Stimulated activated CD4-positive, alpha-beta T cell treated with anti-CD3 and anti-CD28 coated beads, Interleukin-15, amount 100 ng/mL, for 1 hour (primary cell): ENCODE measurements at places on chromosomes 2 and 18.

GRCh38 chr2:22281033-22281432 lies 1103.9 kb upstream of the KLHL29 start:
- no peak for DNase-seq

GRCh38 chr2:10405448-10405847 lies 42.7 kb downstream of the ODC1 start:
- DNase-seq = no peak

DNA sequence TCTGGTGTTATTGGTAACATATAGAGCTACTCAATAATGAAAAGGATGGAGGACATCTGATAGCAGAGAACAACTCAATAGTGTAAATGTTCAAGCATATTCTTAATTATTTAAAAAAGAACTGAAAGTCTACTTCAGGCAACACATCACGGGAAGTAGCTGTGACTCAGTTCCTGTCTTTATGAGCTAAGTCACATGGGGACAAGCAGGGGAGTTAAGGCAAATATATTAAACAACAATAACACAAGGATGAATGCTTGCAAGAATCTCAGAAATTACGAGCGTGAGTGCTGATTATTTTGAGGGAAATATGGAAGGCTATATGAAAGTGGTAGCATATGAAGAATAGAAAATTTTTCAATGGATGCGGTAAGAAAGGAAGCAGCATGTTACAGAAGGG lies 4.0 kb upstream of the HNMT start:
- no peak for DNase-seq

DNA sequence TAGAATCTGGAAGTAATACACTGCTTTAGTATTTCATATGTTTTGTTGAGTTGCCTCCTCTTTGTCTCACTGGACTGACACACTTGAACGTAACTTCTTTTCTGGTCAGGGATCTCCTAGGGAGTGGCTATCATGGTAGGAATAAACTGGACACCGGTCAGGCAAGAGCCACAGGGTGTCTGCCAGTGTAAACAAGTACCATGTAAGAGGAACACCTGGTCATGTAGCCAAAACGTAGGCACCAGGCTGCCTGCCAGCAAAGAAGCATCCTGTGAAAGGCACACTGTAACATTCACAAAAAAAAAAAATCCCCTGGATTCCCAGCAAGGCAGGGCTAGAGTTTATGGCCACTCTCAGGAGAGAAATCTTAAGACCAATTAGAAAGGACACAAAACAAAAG lies 372.8 kb upstream of the RND3 start:
- DNase-seq = no peak

DNA sequence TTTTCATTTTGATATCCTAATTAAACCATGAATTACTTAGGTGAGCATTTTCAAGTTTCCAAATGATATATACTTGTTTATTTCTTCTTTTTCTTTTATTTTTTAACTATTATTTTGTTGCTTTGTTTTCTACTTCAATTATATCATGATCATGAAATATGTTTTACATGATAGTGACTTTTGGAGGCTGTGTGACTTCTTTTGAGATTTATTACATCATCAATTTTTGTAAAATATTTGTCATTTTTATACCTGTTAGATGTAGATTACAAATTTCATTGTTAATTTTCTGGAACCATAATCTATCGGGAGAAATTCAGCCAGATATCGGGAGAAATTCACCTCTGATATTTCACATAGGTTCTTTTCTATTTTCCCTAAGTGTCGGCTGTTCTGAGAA lies 228.6 kb downstream of the RAD51AP2 start:
- DNase-seq = no peak
